Stimulated activated CD8-positive, alpha-beta memory T cell treated with anti-CD3 and anti-CD28 coated beads, Interleukin-7, amount 100 ng/mL, for 1 hour (primary cell): ENCODE measurements at places on chromosomes 6 and 20.

DNA sequence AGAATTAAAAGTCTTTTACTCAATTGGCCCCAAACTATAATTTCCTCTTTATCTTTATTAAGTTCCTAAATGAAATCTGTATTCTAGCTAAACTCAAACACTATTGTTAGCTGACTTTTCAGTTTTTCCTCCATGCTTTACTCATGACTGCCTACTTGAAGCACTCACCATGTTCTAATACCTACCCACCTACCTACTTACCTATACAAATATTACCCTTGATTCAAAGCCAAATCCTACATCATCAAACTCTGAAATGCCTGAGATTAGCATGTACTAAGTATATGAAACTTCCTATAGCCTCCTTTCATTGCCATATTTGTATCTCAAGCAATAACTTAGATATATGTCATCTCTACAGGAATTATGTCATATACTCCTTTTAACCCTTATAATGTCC is 259.7 kb downstream of the HDGFL1 start:
- no peak for DNase-seq

- no peak for DNase-seq
These were observed 25.5 kb downstream of the C6orf15 start for GRCh38 chr6:31086788-31087440.

DNA sequence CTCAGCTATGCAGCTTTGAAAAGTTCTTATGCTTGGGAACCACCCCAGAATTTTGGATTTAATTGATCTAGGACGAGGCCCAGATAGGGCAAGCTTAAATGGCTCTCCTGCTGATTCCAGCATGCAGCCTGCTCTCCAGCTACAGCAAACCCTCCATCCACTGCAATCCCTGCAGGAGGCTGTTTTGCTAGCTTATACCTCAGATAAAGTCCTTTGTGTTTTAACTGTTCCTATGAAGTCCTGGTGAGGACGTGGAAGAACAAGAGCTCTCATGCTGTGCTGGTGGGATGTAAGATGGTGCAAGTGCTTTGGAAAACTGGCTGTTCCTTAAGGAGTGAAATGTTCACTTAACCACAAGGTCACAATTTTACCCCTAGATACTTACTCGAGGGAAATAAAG is 25.5 kb upstream of the NXT1 start:
- no peak for DNase-seq

- no peak for DNase-seq
These were observed 31.7 kb downstream of the THEMIS start for GRCh38 chr6:127869183-127869582.
